A549 (cell line): ENCODE measurements at places on chromosomes 16 and 17.

DNA sequence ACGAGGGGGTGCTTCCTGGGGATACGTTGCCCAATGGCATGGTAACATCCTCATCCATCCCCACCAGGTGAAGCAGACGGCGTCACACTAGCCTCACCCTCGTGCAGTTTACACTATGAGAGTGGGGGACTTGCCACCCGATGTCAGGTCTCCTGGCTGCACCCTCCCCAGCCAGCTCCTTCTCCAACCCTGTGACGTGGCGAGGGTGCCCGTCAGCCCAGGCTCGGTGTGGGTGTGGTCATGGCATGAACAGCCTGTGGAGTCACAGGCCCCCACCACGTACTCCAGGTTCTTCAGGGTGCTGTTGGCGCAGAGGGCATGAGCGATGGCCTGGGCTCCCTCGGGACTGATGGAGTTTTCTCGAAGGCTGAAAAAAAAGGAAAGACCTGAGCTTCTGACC lies 28.3 kb downstream of the NLRC3 start:
- DNase-seq = no peak

GRCh38 chr17:50204431-50204830 lies 3.0 kb upstream of the COL1A1 start:
- DNase-seq = no peak

GRCh38 chr17:56847106-56847505 lies 13.2 kb downstream of the DGKE start:
- no peak for DNase-seq

GRCh38 chr17:17258011-17258410 lies 21.0 kb upstream of the FLCN start:
- DNase-seq = no peak

DNA sequence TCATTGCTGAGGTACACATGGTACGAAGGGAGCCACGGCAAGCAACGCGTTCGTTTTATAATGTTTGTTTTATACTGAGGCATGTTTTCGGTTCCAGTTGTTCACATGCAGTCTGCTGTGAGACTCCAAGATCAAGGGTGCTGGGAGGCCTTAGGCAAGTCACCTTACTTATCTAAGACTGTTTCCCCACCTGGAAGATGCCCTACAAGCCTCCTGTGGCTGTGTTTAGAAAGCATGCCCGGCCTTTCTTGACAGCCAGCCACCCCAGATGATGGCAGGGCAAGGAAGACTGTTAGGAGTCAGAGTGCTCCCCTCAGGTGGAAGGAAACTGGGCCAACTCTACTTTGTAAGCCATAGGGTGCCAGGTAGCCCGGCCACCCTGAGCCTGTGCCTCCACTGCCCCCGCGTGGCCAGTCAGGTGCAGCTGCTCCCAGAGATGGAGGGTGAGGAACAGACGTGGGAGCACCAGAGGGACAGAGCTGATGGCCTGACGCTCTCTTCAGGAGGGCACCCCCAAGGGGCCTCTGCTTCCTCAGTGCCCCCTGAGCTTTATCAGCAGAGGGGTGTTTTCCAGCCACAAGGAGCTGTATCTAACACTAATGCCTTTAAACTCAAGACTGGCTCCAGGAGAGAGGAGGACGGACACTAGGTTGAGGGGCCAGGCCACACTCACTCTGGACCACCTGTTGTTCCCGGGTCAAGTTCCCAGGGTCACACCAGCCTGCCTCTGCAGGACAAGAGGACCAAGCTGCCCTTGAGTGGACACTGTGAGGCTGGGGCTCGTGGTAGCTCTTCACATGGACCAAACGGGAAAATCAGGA lies 5.4 kb downstream of the NAT9 start:
- peak; percentile 77 for DNase-seq

DNA sequence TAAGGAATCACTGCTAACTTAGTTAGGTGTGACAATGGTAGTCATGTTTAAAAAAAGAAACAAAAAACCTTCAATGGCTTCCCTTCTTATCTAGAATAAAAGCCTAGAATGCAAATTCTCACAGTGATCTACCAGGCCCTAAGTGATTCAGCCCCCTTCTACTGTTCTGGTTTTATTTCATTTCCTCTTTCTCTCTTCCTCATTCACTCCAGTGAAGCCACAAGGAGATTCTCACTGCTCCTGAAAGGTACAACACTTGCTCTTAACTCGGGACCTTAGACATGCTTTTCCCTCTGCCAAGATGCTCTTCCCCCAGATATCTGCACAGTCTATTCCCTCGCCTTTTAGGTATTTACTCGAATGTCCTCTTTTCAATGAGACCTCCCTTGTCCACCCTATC lies 3.7 kb downstream of the PIGS start:
- DNase-seq = no peak

- no peak for DNase-seq
Observed at GRCh38 chr17:33628500-33629346, 335.6 kb upstream of the ASIC2 start.

DNA sequence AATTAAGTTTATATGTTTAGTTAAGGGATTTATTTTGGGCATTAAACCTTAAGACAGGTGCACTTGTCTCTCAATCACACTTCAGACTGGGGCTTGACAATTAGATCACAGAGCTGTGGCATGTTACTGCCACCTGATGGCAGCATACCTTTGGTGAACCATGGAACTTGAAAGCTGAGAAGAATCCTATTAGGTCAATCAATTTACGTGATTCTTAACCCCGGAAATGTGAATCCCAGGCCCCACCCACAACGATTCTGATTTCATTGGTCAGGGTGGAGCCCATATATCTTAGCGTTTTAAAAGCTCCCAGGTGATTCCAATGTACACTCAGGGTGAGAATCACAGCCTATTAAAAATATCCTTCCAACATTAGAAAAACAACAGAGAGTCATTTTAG lies 91.0 kb downstream of the GSG1L start:
- peak; percentile 72 for DNase-seq

- peak; percentile 88 for DNase-seq
Observed at GRCh38 chr17:43839670-43840108, 6.7 kb upstream of the MPP3 start.
